ENCODE measurements at places on chromosomes 6 and 20. TPM values are rescaled to one million over a fixed set of nuclear protein-coding genes. Genes with fewer than 3 reads are reported as not detected.

The PRL gene
- not detected for total RNA-seq

The SEMG1 gene
- not detected for total RNA-seq

The C20orf204 gene
- 1.1 TPM for total RNA-seq

The C6orf132 gene
- 0.55 TPM for total RNA-seq
